NCI-H187 (cell line): ENCODE measurements at places on chromosomes 2 and 18.

GRCh38 chr2:85162746-85163301 is 29.6 kb downstream of the TCF7L1 start:
- DNase-seq, result no peak

DNA sequence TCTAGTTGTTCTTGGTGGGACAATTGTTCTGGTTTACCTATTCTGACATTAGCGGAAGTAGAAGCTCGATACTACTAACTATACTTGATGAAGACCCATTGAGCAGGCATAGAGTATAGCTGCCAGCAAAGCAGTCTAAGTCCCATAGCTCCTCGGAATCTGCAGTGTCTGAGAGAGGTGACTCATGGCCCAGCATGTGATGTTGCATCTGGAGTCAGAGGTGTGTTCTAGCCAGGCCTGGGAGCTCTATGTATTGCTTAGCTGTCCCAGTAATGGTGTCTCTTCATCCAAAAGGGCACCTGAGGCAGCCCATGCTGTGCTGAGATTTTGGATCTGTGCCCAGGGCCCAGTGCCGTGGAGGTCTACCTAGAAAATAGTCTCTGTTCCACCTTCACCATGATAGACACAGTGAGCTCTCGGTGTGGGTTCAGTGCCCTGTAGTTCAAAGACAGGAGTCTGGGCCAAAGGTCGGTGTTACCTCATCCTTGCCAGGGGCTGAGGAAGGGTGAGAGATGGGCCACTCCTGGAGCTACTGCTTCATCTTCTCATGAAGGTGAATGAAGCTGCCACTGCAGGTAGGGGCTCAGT is 47.3 kb downstream of the MEX3C start:
- DNase-seq, result no peak

DNA sequence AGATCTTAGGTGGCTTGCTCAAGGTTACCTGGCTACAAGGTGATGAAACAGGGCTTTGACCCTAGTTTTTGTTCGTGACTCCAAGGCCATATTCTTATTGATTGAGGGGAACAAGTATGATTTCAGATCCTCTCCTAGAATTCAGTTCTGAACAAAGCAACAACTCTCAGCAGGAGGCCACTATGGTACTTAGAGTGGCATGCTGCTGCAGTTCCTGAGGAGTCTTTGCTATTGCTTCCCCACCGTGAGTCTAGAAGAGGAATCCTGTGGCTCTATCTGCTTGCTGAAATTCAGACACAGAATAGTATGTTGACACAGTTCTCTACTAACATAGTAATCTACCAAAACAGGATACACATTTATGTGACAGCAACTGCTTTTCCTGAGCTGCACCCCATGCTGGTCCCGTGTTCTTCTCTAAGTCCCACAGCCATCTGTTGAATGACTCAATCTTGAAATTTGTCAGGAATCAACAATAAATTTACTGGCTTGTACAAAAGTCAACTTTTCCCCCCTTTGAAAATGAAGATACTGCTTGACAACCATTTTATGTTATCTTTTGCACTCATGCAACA is 4.1 kb downstream of the TGFBRAP1 start:
- no peak for DNase-seq

GRCh38 chr2:69517410-69517809 is 80.2 kb upstream of the NFU1 start:
- DNase-seq, result no peak

DNA sequence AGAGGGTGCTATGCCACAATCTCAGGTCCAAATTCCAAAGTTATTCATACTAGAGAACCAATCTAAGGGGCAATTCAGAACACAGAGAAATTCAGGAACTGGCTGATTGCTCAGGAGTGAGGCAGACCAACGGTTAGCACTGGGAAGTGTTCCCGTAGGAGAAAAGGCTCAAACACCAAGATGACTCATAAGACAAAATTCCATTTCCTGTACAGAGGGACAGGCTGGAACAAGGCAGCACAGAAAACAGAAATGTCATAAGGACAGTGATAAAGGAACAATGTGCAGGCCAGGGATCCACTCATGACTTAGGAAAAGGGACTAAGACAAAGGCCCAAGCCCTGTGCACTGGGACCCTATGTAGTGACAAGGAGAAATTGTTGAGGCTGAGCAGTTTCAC is 54.2 kb downstream of the PDE1A start:
- no peak for DNase-seq

- no peak for DNase-seq
These were observed 5.5 kb upstream of the MGAT4A start for GRCh38 chr2:98736464-98736889.

DNA sequence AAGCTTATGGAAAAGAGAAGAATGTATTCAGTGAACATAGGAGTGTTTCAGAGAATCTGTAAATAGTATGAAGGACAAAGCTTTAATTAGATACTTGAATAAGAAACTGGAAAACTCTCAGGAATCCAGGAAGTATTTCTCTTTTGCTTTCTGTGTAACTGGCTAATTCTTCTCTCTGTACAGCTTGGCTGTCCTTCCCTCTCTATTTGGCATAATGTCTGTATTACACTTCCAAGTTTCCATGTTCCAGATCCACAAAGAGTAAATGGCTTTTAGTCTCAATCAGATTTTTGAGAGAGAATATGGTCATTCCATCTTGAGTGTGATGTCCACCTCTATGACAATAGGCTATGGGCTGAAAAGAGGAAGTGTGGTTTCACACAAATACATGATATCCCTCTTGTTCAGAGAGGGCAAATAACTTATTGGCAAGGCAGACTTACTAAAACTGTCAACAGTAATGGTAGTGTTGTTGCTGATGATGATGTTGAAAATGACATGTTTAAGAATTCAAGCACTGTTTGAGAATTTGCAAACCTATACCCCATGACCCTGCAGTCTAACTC is 129.2 kb upstream of the ERBB4 start:
- DNase-seq, result no peak

DNA sequence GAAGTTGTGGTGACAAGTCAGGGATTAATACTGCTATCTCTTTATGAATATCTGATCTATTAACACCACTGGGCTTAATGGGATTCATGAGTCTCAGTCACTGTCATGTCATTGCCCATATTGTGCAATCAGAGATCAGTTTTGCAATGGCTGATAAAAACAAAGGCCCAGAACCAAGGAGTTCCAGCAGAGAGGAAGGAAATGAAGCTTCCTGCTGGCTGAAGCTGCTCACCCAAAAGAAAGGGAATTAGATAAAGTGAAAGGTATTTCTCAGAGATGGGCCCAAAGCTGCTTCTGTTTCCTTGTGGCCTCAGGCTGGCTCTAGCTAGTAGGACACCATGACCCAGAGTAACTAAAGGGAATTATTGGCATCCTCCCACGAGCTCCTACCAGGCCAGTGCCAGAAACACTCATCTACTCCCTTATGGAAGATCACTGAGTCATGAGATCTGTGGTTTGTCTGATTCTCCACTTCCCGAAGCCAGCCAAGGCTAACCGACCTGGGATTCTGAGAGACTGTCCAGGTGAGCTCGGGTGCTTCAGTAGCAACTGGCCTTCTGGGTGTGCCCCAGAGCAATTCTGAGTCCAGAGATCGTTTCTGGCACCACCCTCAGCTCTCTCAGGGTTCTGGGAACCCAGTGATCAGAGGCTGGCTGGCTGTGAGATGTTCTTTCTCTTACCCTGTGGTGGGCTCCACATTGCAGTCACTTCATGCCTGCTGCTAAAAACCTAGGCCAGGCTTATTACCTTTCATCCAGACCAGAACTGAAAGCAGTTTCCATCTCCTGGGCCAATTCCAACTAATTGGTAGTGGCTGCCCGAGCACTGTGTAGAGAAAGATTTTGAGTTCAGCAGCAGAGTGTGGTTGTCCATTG is 129.5 kb upstream of the PELI1 start:
- no peak for DNase-seq
